ENCODE measurements at places on chromosomes 6 and 20.

- no peak for DNase-seq
Observed at GRCh38 chr6:78701407-78701806, 165.9 kb upstream of the IRAK1BP1 start.

- DNase-seq = no peak
Observed at GRCh38 chr6:3267162-3267561, 8.4 kb downstream of the PSMG4 start.

DNA sequence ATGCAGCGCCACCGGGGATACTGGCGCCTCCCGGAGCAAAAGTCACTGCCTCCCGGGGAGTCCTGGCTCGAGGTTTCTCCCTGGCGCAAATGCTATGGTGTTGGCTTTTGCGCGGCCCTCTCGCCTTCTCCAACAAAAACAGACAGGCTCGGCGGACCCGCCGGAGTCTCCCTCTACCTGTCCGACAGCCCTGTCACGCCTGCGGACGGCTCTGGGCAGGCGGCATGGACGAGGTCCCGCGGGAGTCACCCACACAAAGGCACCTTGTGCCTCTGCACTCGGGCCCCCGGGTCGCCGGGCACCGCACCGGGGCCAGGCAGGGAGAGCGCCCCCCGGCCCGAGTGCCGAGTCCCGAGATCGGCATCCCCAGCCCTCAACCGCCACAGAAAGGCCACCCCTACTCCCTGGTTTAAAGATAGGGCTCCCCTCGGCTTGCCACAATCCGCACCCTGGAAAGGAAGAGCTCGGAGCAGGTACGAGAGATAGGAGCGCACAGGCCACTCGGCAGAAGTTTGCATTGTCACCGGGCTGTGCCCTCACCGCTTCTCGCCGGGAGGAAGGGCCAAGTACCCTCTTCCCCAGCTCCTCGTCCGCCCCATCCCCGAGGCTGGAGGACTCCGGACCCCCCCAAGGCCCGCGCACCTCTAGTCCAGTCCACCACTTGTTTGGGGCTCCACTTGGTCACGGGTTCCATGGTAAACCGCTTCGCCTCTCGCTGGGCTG is 903 bp downstream of the CNKSR3 start:
- no peak for DNase-seq

GRCh38 chr6:170032706-170033309 is 258.1 kb downstream of the DLL1 start:
- DNase-seq = no peak

DNA sequence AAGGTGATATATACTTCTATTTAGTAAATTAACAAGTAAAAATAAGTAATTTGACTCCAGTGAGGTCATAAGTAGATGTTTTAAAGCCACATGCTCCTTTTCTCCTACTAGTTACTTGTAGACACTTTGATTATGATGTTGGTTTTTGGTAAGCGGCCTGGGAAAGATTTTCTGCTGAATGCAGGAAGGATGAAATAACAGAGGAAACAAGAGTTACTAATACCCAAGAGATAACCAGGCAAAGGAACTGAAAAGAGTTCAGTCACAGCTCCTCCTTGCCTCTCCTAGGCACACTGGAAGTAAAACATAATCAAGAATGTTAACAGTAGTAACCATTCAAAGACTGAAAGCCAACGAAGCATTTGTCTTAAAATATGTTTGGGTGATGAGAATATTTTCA is 203.3 kb downstream of the RNGTT start:
- DNase-seq = no peak
